ENCODE measurements at places on chromosomes 13 and 19.

DNA sequence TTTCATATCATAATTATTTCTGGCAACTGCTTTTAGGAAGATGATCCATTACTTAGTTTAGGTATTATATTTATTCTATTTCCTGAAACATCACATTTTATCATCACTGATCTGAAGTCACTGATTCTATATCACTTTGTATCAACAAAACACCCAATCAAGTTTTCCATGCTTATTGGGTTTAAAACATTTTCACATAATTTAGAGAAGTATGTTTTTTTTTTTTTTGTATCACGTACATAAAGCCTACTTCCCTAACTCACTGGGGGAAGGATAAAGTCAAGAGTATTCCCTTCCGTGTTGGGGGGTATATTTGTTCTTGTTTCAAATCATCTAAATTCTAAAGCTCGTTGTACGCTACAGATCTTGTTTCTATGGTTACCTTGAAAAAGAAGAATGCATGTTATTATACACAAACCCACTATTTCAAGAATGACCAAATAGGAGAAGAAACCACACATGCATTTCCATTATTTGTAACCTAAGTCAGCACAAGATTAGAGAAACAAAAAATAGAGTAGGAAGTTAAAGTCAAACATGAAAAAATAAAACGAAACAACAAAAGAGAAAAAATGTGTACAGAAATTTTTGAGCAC is 637.2 kb upstream of the MIR17HG start:
- no peak for DNase-seq

DNA sequence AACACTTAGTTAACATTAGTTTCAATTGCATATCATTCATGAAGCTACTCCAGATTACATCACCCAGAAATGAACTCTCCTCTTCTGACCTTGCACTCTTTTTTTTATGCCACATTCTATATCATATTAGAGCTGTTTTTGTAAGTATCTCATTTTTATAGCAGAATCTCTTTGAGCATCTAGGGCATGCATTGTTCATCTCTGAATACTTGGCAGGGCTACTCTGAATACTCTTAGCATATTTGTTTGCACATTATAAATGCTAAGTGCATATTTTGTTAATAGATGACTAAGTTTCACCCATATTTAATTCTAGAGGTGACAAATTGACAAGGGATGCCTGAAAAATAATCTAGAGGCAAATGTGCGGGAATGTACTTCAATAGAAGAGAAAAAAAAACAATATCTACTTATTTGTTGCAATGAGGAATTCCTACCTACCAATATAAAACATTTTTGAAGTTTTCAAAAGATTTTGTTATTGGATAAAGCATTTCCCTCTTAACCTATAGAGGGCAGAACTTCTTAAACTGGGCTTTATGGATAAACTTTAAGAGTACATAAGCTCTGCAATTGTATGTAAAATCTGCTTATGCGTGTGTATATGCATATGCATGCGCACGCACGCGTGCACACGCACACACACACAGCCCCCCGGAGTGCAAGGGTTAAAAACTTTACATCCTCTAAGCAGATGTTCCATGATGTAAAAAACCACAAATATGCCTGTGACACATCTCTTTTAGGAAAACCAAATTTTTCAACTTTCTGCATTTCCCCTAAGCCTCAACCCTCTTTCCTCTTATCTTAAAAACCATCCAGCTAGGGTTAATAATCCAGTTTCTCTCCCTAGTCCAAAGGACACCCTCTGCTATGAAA is 73.0 kb upstream of the OXGR1 start:
- DNase-seq = no peak

GRCh38 chr13:99346335-99347042 is 39.3 kb upstream of the GPR183 start:
- no peak for DNase-seq

- no peak for DNase-seq
These were observed 627.9 kb upstream of the KLF12 start for GRCh38 chr13:74761801-74762757.

- no peak for DNase-seq
These were observed 10.6 kb downstream of the NHLRC3 start for GRCh38 chr13:39048806-39049205.

GRCh38 chr13:79710376-79710775 is 229.4 kb downstream of the NDFIP2 start:
- no peak for DNase-seq

DNA sequence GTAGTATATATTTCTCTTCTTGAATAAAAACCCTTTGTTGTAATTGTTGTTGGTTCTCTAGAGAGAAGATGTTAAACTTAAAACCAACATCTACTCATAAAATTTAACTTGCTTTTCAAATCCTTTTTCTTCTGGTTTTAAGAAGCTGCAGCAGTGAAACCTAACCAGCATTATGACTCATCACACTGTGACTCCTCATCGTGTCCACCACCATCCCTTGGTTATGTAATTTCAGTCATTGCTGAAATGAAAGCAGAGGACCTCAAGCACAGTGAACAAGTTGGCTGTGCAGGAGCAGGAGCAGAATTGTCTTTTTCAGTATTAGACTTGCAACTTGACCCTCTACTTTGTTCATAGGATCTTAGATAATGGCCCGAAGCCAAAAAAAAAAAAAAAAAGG is 64.9 kb upstream of the HTR2A start:
- DNase-seq = no peak

DNA sequence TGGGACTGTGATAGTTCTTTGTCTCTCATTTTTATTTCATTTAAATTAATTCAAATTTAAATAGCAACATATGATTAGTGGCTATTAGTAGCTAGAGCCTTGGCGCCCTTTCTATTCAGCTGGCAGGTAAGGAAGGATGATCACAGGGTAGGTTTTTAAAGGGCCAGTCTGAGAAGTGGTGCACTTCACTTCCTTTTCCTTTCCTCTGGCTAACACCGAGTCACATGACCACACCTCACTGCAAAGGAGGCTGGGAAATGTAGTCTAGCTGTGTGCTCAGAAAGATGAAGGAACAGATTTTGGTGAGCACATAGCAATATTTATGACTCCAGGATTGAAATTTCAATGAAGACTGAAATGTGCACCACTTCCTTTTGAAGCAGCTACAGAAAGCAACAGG is 128.7 kb downstream of the TSHZ3 start:
- no peak for DNase-seq

DNA sequence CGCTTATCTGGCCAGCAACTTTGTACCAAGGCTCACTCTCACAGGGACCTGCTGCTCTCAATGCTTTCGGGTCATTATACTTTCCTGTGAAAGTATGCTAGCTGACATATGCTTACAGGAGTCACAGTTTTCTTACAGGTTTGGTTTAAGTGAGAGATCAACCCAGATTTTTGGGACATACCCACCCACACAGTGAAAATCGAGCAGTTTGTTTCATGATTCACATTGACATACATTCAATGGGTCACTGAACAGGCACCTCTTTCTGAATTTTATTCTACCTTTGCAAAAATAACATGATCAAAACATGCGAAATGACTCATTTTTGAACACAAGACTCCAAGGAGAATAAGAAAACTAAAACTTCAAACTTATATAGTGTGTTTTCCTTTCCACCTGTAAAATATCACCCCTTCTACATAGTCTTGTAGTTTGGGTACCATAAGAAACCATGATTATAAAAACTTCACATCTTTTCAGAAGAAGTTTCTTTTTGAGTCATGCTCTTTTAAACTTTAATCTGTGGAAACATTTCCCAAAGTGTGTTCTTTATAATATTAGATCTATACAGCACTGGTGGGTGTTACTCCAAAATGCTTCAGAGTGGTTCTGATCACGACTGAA is 44.3 kb upstream of the TEX29 start:
- no peak for DNase-seq

DNA sequence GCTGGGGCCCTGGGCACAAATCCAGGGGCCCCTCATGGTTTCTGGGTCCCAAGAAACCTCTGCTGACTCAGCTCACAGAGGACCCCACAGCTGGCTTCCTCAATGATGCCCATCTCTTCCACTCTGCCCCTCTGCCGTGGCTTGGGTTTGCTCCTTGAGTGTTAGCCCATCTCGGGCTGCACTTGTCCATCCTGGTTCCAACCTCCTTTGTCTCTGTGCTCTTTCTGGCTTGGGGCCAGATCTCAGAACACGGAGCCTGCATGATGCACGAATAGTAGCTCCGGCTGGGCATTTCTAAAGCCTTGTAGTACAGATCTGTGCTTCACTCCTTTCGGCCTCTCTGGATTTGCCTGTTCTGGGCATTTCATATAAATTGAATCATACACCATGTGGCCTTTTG is 53.8 kb downstream of the F2RL3 start:
- no peak for DNase-seq

- DNase-seq = no peak
These were observed 1422.2 kb upstream of the PCDH20 start for GRCh38 chr13:62837895-62838294.

GRCh38 chr13:40480012-40480914 is 186.2 kb downstream of the FOXO1 start:
- DNase-seq = no peak
